ENCODE measurements at places on chromosomes 5 and 9.

- no peak for DNase-seq
These were observed 70.2 kb upstream of the STXBP1 start for GRCh38 chr9:127541865-127542264.

GRCh38 chr5:9851458-9851857, 221.3 kb upstream of the TAS2R1 start:
- DNase-seq: peak; percentile 97

- no peak for DNase-seq
These were observed 73.4 kb upstream of the BOD1 start for GRCh38 chr5:173689737-173690360.

DNA sequence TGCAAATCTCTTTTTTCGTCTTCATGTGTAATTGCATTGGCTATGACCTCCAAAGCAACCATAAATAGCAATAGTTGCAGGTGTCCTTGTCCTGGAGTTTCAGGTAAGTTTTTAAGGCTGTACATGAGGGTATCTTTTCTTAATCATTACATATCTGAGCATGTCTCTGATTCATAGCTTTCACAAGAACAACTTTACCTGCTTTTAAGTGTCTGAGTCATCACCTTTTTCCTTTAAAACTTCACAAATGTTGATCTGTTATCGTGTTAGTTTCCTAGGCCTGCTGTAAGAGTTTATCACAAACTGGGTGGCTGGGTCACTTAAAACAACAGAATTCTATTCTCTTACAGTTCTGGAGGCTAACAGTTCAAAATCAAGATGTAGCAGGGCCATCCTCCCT, 13.8 kb downstream of the GARNL3 start:
- DNase-seq: no peak

GRCh38 chr5:88691945-88692868, 190.8 kb downstream of the MEF2C start:
- peak; percentile 70 for DNase-seq

DNA sequence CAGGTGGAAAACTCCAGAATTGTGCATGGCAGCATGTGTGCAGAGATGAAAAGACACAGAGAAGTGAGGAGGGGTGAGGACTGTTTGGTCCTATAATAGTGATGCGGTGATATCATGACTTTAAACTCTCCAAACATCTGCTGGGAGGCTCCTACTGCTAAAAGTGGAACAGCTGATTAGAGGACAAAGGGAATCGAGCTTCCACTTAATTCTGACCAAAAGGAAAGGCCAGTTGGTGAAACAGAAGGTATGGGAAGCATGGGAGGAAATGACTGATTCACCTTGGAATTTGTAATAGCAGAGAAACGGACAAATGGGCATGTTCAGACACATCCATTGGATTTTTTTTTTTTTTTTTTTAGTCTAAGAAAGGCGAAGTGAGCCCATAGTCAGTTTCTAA, 67.5 kb upstream of the MAMDC2 start:
- DNase-seq: no peak

GRCh38 chr9:114549697-114550330, 37.8 kb upstream of the ATP6V1G1 start:
- no peak for DNase-seq

GRCh38 chr9:87546704-87547103, 49.0 kb downstream of the DAPK1 start:
- DNase-seq: peak; percentile 68

- no peak for DNase-seq
These were observed 48.7 kb downstream of the TEK start for GRCh38 chr9:27157736-27158135.

- DNase-seq: peak; percentile 55
These were observed 144.2 kb downstream of the PDZD2 start for GRCh38 chr5:31783086-31783645.

- no peak for DNase-seq
These were observed 77.4 kb downstream of the OTULIN start for GRCh38 chr5:14741801-14742440.

- no peak for DNase-seq
These were observed 52.4 kb downstream of the GPR21 start for GRCh38 chr9:123085916-123086315.

DNA sequence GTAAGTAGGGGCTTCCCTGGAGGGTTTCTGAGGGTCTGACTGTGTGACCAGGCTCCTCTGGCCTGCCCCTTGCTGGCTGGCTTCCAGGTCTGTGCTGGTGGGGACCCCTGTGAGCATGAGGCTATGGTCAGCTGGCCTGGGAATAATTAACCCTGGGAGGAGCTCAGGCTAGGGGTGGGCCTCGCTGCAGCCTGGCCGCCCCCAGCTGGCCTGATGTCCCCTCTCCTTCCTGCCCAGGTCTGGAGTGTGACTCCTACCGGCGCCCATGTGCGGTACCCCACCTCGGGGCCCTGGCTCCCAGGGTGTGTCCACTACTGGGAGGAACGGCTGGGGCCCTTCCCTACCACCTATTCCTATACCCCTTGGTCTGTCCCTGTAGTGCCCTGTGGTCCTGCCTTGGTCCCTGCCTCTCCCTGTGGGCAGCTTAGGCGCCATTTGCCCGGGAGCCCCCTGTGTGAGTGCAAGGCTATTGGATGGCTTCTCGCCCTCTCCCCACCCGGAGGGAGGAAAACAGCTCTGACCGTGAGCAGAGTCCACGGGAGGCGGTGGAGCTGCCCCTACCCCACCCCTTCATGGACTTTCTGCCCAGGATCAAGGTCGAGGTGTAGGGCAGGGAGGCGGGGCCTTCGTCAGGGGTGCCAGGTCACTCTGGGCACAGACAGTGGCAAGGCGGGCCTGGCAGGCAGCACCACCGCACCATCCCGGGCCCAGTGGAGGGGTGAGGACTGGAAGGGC, 9.4 kb downstream of the RXRA start:
- no peak for DNase-seq

- no peak for DNase-seq
These were observed 167.4 kb upstream of the KIF2A start for GRCh38 chr5:62138607-62139006.

DNA sequence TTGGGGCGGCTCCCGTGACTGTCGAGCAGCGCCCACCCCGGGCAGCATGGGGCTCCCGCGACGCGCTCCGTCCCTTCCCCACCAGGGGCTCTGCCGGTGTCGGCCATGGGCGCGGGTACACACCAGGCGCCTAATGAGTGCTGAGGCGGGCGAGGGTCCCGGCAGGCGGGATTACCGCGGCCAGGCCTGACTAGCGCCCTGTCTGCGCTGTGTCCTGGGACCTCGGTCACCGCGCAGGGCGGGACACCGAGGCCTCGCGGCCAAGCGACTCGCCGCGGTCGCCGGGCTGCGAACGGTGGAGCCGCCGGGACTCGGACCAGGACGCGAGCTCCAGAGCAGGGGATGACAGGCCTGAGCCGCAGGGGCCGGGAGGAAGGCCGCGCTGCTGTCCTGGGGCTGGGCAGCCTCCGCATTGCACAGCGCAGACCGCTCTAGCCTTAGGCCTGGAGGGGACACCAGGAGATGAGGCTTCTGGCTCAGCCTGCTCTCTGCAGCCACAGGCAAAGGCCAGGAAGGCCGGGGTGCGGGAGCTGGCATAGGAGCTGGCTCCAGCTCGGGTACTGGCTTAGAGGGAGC, 14.1 kb downstream of the LCN10 start:
- peak; percentile 38 for DNase-seq

GRCh38 chr9:116604251-116604650, 82.9 kb upstream of the TRIM32 start:
- no peak for DNase-seq

DNA sequence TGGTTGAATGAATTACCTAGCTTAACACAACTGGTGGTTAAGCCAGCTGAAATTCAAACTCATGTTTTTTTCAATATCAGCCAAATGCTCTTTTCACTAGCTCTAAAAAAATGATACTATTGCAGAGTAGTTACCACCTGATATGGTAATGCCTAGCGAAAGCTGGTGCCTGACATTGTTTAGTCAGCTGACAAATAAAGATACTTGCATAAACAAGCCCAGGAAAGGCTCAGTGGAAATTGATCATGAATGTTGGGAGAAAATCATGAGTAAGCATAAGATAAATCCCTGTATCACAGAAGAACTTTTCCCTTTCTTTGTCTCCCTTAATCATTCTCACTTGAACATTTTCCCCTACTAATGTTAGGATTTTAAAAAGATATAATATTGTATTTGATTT, 54.6 kb downstream of the FGF10 start:
- DNase-seq: no peak
